ENCODE measurements at places on chromosomes 6 and 20. TPM values are rescaled to one million over a fixed set of nuclear protein-coding genes. Genes with fewer than 3 reads are reported as not detected.

USP49 gene
- total RNA-seq: 2.1 TPM

SCRT2 gene
- not detected for total RNA-seq

CYB5R4 gene
- 14.9 TPM for total RNA-seq

UBE2C gene
- 392 TPM for total RNA-seq

TFAP2A gene
- total RNA-seq: 1.8 TPM

PDYN gene
- total RNA-seq: not detected

OPN5 gene
- total RNA-seq: not detected

SLC22A1 gene
- total RNA-seq: 1.1 TPM

GTPBP2 gene
- total RNA-seq: 33.7 TPM

POLH gene
- total RNA-seq: 29.1 TPM

ANKRD6 gene
- total RNA-seq: 1.0 TPM

SNAP91 gene
- not detected for total RNA-seq

TGM3 gene
- total RNA-seq: not detected

MRPS10 gene
- 76.1 TPM for total RNA-seq

SOBP gene
- total RNA-seq: 4.3 TPM

CALHM6 gene
- total RNA-seq: not detected

CTAGE9 gene
- not detected for total RNA-seq

OLIG3 gene
- not detected for total RNA-seq

CCR6 gene
- 0.06 TPM for total RNA-seq

PBOV1 gene
- total RNA-seq: not detected

JAG1 gene
- total RNA-seq: 43.6 TPM

LTV1 gene
- 48.9 TPM for total RNA-seq

TMEM181 gene
- total RNA-seq: 24.1 TPM

FAM83C gene
- not detected for total RNA-seq

EPPIN gene
- not detected for total RNA-seq

CCN2 gene
- 25.7 TPM for total RNA-seq

C20orf202 gene
- not detected for total RNA-seq

TLDC2 gene
- not detected for total RNA-seq

PPIL1 gene
- total RNA-seq: 60.3 TPM

VGLL2 gene
- not detected for total RNA-seq

WFDC2 gene
- total RNA-seq: not detected

MLIP gene
- not detected for total RNA-seq

BPIFB2 gene
- total RNA-seq: not detected

SYCP2 gene
- total RNA-seq: 0.35 TPM

ASIP gene
- not detected for total RNA-seq

MRPS18A gene
- 102 TPM for total RNA-seq

PPP1R14C gene
- total RNA-seq: 0.80 TPM

SASH1 gene
- 11.6 TPM for total RNA-seq

LTA gene
- not detected for total RNA-seq

TUBB2B gene
- total RNA-seq: not detected

VSX1 gene
- total RNA-seq: not detected

ENPP4 gene
- not detected for total RNA-seq

TP53TG5 gene
- not detected for total RNA-seq

TNFRSF21 gene
- 35.5 TPM for total RNA-seq

HMGN3 gene
- 67.3 TPM for total RNA-seq

HLA-G gene
- total RNA-seq: not detected

GABRR2 gene
- total RNA-seq: 0.10 TPM

ACTL10 gene
- 0.06 TPM for total RNA-seq

LRRC73 gene
- total RNA-seq: 0.07 TPM

ZNF831 gene
- not detected for total RNA-seq

TFAP2C gene
- 11.7 TPM for total RNA-seq

DCBLD1 gene
- total RNA-seq: 30.7 TPM

NINL gene
- not detected for total RNA-seq

PLA2G7 gene
- total RNA-seq: not detected

REV3L gene
- 13.5 TPM for total RNA-seq

LY6G5C gene
- total RNA-seq: 3.6 TPM

Data from HT1080 (cell line).